ENCODE measurements at places on chromosomes 6 and 20.

DNA sequence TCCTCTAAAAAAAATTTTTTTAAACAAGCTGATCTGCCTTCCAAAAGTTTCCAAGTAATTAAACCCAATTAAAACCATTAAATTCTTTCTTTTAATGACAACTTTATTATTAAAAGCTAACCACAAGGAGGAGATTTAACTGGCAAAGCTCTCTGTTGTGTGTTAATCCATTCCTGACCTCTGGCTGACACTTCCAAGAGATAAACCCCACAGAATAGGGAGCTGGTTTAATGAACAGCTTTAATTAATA is 230.8 kb downstream of the EYA2 start:
- no peak for DNase-seq

- DNase-seq: no peak
These were observed 121.7 kb downstream of the EDN3 start for GRCh38 chr20:59421920-59422637.

DNA sequence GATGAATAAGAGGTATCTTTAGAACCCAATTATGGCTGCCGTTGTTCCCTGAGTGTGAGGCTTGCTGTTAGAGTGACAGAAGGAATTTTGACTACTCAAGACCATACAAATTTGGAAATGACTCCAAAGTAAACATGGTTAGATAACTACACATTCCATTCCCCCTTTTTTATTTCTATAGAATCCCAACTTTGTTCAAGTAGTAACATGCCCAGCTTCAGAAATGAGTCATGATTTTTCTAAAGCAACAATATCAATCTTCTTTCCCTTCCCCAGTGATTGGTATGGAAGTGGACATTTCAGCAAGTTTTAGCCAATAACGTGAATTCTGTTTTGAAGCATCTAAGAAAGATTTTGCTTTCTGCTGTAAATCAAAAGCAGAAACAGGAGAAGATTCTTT is 37.8 kb downstream of the HCRTR2 start:
- no peak for DNase-seq

- no peak for DNase-seq
These were observed 790 bp downstream of the TOX2 start for GRCh38 chr20:43915211-43916072.

- no peak for DNase-seq
These were observed 24.7 kb upstream of the HINT3 start for GRCh38 chr6:125931733-125932450.

DNA sequence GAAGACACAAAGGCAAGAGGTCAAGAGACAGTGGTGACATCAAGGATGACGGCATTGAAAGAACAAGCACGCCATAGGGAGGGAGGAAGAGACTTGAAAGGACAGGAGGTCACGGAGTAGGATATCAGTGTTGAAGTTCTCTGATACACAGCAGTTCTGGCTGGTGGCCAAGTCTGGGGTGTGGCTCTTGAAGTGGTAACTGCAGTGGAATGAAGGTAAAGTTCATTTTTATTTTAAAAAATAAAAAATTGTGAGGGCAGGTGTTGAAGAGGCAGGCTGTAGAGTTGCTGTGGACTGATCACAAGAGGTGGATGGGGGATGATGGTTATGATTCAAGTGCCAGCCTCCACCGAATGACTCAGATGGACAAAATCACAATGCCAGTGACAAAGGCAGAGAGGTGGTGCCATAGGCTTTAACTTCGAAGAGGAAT is 53.2 kb upstream of the BMP2 start:
- DNase-seq: no peak

- no peak for DNase-seq
These were observed 168.0 kb downstream of the ZFAND3 start for GRCh38 chr6:37987559-37987958.

GRCh38 chr20:18056174-18057100 is 1.3 kb downstream of the OVOL2 start:
- DNase-seq: no peak

DNA sequence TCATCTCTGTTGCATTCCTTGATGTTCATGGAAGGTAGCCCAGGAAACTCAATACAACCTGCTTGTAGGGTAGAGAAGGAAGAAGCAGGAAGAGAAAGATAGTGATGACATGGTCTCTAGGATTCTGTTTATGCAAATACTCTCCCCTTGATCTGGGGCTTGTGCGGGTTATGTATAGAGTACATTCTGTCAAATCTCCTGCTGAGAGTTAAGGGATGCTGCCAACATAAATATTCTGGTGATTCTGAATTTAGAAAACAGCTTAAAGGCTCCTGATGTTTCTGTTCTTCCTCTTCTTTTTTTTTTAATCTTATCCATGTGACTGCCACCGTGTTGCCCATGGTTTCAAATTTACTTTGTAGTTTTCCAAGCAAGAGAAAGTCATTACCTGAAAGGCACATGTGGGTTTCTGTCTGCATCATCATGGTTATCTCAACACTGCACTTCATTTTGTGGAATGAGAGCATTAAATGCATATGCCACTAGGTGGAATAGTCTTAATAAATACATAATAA is 150.6 kb downstream of the RPS12 start:
- no peak for DNase-seq

DNA sequence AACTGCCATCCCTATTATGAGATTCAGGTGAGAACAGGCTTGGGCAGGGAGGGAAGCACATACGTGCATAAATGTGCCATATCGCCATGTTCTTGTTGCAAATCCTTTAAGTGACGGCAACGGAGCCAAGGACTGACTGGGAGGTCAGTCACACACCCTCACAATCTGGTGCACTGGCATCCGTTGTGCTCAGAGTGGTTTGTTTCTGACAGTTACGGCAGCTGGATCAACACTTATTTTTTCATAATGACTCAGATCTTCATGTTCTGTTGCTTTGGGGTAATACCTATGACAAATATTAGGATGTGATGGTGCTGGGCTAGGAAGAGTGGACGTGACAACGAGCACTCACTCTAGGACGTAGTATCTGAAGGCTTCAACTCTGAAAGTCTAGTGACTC is 56.2 kb upstream of the PREP start:
- no peak for DNase-seq

DNA sequence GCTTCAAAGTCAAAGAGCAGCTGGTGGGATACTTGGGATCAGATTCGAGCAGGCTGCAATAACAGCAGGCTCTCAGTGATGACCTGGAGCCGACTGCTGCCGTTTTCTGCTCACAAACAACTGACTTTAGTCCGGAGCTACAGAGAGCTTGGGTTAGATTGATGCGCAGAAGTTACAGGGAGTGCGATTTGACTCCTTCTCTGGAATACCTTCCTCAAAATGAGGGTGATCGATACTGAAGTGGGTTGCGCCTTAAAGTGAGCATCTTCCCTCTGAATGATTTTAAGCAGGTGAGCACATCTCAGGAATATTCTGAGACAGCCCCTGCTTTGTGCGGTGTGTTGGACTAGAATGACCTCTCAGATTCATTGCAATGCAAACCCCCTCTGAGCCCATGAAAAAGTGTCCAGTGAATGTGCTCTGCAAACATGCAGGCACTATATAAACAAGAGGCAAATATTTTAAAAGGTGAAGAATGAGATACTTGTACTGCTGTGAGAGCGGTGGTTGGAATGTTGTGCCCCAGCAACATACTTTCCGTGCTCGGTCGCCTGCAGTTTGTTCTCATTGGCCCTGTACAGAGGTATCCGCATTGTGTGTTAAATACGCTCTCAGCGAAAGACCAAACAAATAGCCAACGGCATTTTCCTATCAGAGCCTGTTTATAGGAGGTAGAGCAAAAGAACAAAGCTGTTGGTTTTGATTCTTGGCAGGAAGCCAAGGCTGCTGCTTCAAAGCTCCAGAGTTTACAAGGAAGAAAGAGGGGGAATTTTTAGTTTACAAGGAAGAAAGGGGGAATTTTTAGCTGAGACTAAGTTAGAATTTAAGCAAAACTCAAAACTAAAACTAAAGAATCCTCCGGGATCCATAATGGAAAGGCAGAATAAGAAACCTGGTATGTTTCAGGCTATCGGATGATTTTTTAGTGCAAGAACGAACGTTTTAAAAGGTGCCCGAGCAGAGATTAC is 67.7 kb downstream of the PHACTR2 start:
- DNase-seq: no peak

GRCh38 chr6:56477241-56477640 is 165.4 kb downstream of the DST start:
- DNase-seq: no peak

DNA sequence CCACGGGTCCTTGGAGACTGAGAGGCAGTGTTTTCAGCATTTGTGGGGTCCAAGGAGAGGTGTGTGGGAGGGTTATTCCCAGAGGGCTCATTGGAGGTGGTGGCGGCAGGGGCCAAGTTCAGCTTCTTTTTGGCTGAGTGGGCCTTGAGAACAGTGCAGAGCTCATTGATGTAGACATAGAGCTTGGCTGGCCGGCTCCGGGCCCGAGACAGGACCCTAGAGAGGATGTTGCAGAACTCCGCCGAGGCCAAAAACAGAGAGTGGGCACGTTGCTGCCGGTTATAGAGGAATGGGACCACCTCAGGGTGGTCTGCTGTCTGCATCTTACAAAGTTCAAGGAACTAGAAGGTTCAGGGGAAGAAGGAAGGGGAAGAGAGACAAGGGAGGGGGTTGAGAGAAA is 3.7 kb upstream of the ZBTB22 start:
- no peak for DNase-seq

DNA sequence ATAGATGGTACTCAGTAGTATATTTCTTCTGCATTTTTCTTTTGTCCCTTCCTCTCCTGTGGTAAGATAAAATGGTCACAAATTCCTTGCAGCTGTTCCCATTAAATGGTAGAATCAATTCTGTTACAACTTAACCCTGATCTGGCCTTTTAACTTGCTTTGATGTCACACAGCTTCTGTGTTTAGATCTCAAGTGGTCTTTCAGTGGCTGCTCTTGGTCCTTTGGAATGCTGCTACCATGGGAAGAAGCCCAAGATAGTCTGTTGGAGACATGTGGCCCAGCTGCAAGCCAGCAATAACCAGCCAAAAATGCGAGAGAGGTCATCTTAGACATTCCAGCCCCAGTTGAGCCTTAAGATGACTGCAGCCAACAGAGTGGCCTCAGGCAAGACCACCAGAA is 429.7 kb downstream of the KIF16B start:
- DNase-seq: no peak
